Astrocyte (in vitro differentiated cells and primary cell): ENCODE measurements at places on chromosomes 13 and 19.

DNA sequence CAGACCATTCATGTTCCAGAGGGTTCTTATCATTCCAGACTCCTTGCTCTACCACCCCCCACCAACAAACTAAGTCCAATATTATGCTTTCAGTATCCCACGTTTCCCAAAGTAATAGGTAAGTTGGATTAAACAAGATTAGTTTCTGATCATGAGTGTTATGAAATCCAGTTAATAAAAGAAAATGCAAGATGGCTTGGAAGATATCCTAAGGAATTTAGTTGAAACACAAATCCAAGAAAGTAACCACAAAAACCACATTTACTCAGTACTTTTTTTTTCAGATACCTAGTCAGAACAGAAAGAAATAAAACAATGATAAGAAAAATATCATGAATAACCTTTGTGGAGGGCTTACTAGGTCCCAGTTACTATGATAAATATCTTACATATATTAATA is 119.4 kb upstream of the MIR17HG start:
- DNase-seq, result no peak

GRCh38 chr19:38486731-38487336 is 53.3 kb downstream of the RYR1 start:
- DNase-seq, result no peak

GRCh38 chr13:107545946-107546502 is 669.3 kb downstream of the LIG4 start:
- DNase-seq, result no peak

DNA sequence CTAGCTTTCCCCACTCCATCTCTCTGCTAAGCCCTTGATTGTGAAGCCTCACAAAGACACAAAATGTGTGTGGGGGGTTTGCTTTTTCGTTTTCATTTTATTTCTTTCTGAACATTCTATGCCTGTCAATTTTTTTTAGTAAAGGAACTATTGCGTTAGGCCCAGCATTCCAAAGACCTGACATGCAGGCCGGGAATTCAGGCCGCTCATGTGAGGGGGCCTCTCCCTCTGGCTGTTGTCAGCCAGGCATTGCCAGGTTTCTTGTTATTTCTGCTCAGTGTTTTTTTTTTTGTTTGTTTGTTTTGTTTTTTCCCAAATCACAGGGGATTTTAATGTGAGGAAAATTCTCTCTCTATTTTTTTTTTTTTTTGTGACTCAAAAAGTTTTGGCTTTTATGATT is 10.3 kb upstream of the MEDAG start:
- peak; percentile 88 for DNase-seq

GRCh38 chr19:16611121-16611520 is 16.9 kb downstream of the MED26 start:
- no peak for DNase-seq

DNA sequence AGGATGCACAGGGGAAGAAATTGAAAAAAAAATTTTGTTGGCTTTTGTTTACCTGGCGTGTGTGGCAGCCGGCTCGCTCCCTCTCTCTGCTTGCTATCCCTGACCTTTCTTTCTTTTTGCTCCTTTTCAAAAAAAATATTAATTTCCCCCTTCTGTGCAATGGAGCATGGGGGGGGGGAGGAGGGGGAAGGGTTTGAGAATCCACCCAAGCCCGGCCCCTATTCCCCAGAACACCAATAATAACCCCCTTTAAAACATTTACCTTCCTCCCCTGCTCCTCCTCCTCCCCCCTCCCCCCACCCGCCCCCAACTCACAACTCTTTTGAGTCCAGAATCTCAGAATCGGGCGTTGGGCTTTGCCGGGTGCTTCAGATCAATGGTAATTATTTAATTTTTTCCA is 28.4 kb downstream of the NFIX start:
- DNase-seq, result no peak

GRCh38 chr13:95327190-95327589 is 25.9 kb upstream of the ABCC4 start:
- DNase-seq, result no peak

DNA sequence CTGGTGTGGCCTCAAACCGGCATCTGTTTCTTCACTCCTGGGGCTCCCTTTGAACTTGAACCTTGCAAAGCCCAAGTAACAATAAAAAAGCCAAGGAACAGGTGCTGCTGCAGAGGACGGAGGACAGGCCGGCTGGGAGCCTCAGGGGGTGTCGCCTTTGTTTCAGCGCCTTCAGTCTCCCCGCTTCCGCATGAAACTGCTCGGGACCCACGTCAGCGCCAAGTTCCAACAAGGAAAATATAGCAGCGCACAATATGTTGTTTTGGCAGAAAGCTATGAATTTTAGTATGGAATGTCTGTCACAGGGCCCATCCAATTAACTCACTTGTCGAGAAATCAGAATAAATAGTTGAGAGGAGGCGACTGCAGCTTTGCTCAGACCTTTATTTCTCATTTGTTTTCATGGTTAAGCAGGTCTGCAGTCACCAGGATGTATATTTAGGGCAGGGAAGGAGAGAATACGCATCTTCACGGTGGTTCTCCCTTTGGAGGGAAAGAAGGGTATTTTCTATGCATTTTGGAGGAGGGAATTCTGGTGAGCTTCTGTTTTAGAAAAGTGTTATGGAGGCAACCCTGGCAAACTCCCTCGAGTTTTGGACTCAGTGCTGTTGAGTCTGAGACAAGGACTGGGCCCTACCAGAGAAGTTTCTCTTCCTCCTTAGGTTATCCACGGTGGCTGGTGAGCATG is 34.3 kb upstream of the MEDAG start:
- DNase-seq, result no peak

DNA sequence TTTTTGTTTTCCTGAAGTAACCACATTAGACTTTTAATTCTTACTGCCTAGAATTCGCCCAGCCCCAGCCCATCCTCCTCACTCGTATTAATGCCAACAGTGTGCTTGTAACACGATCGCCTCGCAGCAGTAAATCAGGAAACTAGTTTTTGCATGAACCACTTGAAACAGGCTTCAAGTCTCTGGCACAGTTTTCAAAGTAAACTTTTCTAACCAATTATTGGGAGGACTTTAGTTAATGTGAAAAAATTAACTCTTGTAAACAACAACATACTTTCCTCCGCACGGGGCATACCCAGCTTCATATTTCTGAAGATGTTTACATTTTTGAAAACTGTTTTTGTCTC is 39.2 kb downstream of the TNFRSF19 start:
- peak; percentile 69 for DNase-seq
